ENCODE measurements at places on chromosomes 11 and 22.

GRCh38 chr11:78214331-78215194, 25.8 kb downstream of the USP35 start:
- no peak for DNase-seq

DNA sequence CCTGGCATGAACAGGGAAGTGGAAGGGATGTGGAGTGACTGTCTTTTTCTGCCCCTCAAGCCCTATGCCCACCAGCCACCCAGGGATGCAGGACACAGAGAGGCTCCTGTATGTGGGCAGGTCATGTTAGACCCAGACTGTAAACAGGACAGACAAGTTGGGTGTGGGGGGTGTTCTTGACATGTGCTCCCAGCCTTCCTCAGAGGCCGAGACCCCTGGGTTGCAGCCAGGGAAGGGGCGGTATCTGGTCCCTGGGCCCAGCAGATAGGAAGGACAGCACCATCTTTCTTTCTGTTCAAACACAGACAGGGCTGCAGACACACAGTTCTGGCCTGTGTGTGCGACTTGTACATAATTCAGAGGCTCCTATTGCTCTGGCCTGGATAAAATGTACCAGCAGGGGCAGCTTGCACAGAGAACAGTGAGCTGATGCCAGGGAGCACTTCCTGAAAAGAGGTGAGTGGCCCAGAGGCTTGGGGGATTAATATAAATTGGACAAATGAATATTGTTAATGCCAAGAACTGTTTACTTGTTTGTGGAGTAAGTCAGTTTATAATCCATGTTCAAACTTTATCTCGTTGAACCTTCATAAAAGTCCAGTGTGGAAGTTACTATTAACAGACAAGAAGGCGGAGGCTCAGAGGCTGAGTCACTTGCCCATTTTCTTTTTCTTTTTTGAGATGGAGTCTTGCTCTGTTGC, 16.6 kb downstream of the GDPD5 start:
- no peak for DNase-seq

GRCh38 chr11:27468209-27468994, 4.2 kb downstream of the LGR4 start:
- peak; percentile 65 for DNase-seq

- no peak for DNase-seq
Measured at GRCh38 chr11:11318461-11318860, 34.6 kb downstream of the CSNK2A3 start.

DNA sequence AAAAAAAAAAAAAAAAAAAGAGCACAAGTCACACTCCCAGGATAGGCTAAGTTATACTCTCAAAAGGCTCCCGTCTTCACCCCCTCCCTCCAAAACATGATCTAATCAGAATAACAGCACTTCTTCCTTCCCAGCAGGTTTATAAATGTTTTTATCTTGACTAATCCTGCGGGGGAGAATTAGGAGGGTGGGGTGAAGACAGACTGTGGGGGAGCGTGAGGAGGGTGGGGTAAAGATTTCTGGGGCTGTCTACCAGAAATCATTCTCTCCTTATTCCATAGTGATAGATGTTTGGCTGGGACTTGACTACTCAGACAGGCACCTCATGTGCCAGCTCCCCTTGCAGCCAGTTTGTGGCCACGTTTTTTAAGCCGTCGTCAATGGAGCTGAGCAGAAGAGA, 17.0 kb downstream of the KCNE3 start:
- no peak for DNase-seq

DNA sequence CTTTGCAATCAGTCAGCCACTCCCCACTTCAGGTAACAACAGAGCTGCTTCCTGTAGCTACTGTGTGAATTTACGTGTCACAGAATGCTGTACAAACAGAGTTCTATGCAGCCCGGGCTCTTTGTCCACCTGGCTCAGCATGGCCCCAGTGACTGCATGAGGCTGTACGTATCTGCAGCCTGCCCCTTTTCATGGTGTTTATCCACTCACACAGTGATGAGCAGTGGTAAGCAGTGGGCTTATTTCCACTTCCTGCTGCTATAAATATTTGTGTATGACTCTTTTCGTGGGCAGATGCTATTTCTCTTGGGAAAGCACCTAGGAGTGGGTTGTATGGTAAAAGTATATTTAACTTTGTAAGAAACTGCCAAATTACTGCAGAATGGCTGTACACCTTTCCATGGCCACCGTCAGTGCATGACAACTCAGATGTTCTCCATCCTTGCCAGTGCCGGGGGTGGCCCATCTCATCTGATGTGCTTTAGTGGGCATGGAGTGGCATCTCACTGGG, 43.3 kb downstream of the MYEOV start:
- DNase-seq, result no peak

DNA sequence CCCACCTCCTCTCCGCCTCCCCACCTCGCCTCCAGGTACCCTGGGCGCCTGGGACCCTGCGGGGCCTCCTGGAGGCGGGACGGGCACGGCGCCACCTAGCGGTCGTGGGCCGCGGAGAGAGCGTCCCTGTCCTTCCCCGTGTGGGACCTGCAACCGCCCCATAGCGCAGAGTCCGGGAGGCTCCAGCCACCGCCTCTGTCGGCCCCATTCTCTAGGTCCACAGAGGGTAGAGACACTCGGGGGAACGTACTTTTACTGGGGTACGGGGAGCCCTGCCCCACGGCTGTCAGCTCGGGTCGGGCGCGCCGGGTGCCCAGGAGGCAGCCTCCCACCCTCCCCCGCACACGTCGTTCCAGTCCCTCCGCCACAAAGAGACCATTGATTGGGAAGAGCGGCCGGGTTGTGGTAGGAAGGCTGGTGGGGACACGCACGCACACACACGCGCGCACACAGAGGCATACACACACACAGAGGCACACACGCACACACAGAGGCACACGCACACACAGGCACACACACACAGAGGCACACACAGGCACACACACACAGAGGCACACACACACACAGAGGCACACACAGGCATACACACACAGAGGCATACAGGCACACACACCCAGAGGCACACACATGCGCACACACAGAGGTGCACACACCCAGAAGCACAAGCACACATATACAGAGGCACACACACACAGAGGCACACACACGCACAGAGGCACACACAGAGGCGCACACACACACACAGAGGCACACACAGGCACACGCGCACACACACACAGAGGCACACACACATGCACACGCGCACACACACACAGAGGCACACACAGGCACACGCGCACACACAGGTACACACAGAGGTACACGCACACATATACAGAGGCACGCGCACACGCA, 12.6 kb upstream of the NECTIN1 start:
- peak; percentile 66 for DNase-seq

DNA sequence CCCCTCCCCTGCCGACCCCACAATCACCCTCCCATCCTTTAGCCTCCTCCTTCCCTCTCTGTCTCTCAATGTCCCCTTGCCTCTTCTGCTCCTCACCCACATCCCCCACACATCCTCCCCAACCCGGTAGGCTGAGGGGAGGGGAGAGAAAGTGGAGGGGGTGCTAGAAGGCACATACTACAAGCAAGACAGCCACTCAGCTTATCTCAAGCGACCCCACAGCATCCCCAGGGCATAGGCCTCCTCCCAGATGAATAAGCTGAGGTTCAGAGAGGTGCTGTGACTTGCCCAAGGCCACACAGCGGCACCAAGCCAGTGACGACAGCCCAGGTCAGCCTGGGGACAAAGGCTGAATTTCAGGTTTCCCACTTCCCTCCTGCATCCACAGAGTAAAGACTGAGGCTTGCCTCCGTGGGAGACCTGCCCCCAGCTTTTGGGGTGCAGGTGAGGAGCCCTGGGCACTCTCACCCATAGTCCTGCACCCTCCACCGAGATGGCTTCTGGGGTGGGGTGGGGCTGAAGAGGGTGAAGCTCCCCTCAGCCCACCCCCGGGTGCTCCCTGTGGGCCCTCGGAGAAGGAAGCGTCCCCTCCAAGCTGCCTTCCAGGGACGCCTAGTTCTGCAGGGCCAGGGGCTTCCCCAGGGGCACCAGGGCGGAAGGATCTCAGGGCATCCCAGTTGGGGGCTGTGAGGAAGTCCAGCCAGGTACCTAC, 511 bp downstream of the RAC2 start:
- no peak for DNase-seq

All from A673 (cell line).